ENCODE measurements at places on chromosomes 16 and 17.

GRCh38 chr16:1378804-1379303 lies 27.1 kb downstream of the GNPTG start:
- DNase-seq: no peak

DNA sequence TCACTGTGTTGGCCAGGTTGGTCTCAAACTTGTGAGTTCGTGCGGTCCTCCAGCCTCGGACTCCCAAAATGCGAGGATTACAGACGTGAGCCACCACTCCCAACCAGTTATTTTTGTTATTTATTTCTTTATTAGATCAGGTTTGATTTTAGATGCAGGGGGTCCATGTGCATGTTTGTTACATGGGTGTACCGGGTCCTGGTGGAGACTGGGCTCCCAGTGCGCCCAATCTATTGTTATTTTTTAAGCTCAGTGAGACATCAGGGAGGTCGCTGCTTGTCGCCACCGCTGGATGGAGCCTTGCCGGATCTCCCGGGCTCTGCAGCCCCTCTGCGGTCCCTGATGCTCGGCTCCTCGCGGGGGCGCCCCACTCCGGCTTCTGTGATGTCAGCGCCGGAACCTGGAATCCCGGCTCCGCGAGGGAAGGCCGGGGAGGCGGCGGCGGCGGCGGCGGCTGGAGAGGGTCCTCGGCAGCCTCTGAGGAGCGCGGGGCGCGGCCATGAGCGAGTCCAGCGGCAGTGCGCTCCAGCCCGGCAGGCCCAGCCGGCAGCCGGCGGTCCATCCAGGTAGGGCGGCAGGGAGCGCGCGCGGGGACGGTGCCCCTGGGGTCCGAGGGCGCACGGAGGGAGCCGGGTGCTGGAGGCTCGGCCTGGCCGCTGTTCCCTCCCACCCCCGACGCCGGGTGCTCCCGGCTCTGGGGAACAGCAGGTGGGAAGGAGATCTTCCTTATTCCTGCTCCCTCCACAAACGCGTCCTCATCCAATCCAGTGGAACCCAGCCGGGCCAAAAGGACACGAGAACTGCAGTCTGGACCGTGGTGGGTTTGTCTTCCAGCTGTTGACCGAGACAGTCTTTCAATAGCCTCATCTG lies at the start of gene TMC7:
Gene TMC7, plus strand, starts transcription at position 370 of the 870 bp plus-strand sequence. Its CDS starts 130 bp downstream, at position 500.
- no peak for DNase-seq

- no peak for DNase-seq
These were observed 71.3 kb upstream of the NOL11 start for GRCh38 chr17:67646472-67646871.

GRCh38 chr17:40312893-40313667 lies 4.1 kb downstream of the RARA start:
- no peak for DNase-seq

DNA sequence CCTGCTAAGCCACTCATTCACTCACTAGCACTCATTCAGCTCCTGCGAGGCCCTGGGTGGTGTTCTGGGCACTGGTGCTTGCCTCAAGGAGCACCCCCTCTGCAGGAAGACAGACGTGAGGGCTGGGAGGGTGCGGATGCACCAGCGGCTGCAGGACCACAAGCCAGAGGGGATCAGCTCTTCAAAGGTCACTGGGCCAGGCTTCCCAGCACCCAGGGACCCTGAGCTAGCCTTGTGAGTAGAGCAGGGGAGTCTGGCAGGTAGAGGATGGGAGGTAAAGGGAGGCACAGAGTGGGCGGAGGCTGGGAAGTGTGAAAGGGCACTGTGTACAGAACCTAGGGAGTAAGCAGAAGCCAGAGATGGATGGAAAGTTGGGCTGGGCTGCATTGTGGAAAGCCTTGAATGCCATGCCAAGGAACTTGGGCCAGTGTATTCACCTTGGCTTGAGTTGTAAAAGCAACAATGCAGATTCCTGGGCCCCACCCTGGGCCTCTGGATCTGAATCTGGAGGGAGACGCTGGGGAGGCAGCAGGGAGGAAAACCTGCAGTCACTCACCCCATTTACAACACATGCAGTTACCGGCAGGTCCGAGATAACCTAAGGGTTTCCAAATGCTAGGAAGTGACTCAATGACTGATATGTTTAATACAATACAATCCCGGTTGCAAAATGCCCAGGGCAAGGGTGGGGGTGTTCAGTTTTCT lies 1.7 kb downstream of the IL4R start:
- DNase-seq: no peak

DNA sequence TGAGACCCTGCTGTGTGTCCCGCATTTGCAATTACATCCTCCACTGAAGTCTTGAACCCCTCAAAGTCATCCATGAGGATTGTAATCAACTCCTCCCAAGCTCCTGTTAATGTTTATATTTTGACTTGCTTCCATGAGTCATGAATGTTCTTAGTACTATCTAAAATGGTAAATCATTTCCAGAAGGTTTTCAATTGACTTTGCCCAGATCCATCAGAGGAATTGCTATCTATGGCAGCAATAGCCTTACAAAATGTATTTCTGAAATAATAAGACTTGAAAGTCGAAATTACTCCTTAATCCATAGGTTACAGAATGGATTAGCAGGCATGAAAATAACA lies 2.5 kb upstream of the C16orf87 start:
- no peak for DNase-seq

GRCh38 chr17:284676-285355 lies 67.8 kb downstream of the RPH3AL start:
- DNase-seq: no peak

GRCh38 chr17:64692187-64692586 lies 30.1 kb upstream of the SMURF2 start:
- DNase-seq: no peak

- no peak for DNase-seq
These were observed 16.5 kb downstream of the CRISPLD2 start for GRCh38 chr16:84836234-84836647.

- DNase-seq: no peak
These were observed 90.0 kb downstream of the FOXL1 start for GRCh38 chr16:86668136-86668910.

- DNase-seq: no peak
These were observed 3.5 kb upstream of the TLCD3A start for GRCh38 chr17:728911-729310.

GRCh38 chr17:82875407-82875856 lies 35.6 kb upstream of the ZNF750 start:
- DNase-seq: peak; percentile 36

DNA sequence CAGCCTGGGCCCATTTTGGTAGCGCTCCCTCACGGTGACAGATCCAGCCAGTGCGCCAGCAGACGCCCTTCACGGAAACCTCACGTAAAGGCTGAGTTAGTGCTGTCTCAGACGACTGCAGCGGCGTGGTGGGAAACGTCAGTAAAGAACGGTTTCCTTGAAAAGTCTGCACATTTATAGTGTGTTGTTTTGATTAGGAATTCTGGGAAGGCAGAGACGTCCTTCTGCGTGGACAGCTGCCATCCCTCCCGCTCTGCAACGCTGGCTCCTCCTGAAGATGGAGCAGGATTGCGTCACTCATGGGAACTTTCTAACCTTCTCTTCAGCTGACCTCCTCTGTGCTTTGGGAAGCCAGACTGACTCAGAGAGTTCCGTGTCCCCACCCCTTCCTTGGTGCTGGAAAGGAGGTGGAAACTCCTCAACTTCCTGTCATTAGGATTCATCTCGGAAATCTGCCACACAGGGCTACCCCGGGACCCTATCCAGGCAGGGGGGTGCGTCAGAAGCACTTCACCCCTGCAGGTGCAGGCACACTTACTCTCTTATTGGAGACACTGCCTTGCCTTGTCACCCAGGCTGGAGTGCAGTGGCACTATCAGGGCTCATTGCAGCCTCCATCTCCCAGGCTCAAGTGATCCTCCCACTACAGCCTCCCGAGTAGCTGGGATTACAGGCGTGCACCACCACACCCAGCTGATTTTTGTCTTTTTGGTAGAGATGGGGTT lies 24.3 kb upstream of the CRISPLD2 start:
- no peak for DNase-seq

DNA sequence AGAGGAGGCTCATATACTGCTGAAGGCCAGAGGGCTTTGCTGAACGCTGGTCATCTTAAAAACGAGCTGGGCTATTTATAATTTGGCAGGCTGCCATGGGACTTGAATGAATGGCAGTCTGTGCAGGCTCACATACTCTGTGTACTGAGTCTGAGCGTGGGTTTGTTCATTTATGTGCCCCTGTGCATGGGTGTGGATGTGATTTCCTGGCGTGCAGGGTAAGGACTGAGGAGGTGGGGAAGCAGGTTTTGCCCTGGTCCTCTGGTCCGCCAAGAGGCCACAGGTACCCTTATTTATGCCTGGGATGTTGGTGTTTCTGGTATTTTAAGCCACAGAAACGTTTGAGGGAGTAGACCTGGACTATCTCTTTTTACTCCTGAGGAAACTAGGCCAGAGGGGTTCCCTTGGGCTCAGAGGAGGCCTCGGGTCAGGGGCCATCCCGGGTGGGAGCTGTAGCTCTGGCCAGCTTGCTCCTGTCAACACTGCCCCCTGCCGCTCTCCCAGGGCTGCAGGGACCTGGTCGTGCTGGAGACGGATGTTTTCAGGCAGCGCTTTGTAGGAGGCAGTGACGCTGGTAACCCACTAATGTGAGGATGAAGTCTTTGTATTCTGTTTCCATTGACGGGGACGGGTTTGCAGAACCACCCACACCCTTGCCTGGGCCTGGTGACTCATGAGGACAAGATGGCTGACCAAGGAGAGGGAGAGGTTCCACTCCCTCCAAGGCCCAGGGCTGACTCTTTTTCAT lies 184.4 kb downstream of the MSI2 start:
- DNase-seq: no peak

DNA sequence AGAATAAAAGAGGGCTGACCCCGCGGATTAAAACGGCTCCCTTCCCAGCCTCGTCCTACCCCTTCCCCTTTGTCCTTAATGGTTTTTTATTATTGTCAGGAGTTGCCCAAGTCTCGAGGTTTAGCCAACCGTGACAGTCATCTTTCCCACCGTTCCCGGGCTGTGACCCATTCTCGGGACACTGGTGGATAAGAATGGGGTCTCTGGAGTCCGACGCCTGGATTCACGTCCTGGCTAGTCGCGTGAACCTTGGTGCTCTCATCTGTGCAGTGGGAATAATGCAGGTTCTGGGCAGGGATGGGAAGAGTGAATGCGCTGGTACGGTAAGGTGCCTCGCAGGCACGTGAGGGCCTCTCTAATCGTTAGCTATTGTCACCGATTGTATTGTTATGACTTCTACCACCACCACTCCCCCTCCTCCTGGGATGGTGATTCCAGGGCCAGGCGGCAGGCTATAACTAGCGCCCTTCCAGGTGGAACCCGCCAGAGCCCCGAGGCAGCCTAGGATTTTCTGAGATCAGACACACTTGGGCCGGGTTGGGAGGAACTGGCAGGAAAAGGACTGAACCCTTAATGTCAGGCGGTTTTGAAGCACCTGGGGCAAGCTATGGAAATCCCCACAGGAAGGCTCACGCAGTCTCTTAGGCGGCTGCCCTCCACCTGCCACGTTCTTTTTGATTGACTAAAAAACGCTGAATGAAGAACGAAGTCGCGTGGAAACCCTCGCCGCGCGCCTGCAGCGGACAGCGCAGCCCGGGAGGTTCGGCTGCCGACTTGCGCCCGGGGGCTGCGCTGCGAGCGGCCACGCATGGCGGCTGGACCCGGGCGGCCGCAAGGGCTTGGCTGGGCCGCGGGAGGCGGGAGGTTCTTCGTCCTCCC lies 2.7 kb downstream of the HS3ST3B1 start:
- DNase-seq: no peak

DNA sequence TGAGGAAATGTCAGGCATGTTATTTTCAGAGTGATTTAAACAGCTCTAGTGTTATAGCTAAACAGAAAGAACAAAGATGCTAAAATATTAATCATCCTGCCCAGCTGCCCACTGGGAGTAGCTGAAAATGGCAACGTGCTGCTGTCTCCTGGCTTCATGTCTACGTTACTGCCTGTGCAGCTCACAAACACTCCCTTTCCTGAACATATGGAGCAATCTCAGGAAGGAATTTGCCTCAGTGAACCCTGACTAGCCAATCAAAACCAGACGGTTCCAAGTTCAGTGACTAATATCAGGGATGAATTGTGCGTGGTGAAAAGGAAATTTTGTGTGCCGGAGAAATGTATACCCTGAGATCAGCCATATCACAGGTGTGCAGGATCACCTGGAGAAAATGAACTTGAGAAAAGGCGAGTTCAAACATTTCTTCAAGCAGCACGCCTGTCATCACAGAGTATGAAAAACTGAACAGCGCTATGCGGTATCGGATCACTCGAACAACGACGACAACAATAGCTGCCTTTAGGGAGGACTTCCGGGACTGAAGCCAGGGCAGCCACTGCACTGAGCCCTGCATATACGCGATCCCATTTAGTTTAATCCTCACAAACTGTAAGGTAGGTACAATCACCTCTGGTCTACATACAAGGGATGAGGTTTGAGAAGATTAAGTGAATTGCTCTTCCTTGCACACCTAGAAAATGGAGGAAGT lies 110.3 kb downstream of the STX8 start:
- no peak for DNase-seq

DNA sequence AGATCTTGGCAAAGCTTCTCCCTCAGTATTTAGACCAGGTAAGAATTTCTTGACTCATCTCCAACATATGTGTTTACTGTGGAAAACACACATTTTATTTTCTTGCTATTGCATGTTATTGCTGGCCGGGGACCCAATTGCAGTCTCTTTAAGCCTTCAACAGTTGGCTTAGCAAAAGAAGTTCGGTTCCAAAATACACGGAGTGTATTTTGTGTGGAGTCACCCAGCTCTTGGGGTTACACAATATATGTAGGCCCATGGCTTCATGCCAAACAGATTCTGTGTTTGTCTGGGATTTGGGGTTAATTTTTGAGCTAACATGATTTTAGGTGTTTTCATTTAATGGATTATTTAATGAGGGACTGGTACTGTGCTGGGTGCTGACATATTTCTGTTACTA lies 4.0 kb downstream of the ALDH3A2 start:
- no peak for DNase-seq

GRCh38 chr17:45896803-45897693 lies 2.7 kb downstream of the MAPT start:
- no peak for DNase-seq

DNA sequence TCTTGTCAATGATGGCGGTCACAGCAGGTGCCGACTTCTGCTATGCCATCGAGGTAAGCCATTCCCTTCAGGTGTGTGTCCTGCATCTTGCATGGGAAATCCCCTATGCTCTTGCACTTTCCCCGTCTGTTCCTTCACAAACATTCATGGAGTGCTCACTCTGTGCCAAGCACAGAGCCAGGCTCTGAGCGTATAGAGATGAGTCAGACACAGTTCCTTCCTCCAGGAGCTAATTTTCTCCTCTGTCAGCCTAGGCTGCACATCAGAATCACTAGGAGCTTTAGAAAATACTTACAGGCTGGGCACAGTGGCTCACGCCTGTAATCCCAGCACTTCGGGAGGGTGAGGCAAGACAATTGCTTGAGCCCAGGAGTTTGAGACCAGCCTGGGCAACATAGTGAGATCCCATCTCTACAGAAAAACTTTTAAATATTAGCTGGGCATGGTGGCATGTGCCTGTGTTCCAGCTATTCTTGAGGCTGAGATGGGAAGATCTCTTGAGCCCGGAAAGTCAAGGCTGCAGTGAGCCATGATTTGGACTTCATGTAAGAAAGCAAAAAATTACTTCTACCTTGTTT lies 14.1 kb downstream of the PRMT7 start:
- DNase-seq: no peak
